ENCODE measurements at places on chromosomes 11 and 22.

- no peak for DNase-seq
These were observed 37.6 kb upstream of the SLC5A1 start for GRCh38 chr22:32005453-32005852.

DNA sequence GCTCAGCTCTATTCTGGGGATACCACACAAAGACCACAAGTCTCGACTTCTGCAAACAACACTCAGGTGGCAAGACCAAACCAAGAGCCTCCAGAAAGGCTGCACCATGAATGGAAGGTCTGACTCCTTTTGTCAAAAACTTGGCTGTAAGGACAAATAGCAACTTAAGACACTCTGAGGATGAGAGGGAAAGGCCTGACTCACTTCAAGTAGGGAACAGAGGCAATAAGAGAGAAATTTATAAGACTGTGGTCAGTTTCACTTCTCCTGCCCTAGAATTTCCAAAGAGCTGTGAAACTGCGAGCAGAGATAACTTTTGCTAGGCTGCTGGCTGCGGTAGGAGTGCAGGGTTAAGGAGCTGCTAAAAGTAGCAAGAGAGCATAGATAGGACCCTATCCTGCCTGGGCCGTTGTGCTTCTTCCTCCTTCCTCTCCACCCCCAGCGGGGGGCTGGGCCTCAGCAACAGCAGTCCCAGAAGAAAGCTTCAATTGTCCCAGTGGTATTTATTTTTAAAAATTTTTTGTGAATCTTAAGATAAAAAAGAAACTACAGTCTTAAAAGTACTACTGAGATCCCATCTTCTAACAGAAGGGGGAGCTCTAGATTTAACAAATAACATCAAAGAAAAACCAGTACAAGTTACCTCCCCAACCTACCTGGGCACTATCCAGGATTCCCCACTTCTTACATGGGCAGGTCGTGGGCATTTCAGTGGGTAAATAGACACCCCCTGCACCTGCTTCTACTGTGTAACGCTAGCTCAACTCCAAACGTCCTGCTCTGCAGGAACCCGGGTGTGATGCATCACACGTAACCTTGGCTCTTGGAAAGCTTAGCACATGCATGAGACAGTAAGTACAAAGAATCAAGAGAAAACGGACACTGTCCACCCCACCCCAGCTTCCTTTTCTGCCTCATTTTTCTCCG is 66.4 kb downstream of the SGSM3 start:
- peak; percentile 86 for DNase-seq

- DNase-seq: no peak
These were observed 12.6 kb downstream of the TCIRG1 start for GRCh38 chr11:68051191-68052136.

GRCh38 chr11:121391914-121392313 is 60.2 kb upstream of the SORL1 start:
- DNase-seq: no peak

- peak; percentile 87 for DNase-seq
These were observed 36.9 kb upstream of the LINC01488 start for GRCh38 chr11:69444381-69445130.

DNA sequence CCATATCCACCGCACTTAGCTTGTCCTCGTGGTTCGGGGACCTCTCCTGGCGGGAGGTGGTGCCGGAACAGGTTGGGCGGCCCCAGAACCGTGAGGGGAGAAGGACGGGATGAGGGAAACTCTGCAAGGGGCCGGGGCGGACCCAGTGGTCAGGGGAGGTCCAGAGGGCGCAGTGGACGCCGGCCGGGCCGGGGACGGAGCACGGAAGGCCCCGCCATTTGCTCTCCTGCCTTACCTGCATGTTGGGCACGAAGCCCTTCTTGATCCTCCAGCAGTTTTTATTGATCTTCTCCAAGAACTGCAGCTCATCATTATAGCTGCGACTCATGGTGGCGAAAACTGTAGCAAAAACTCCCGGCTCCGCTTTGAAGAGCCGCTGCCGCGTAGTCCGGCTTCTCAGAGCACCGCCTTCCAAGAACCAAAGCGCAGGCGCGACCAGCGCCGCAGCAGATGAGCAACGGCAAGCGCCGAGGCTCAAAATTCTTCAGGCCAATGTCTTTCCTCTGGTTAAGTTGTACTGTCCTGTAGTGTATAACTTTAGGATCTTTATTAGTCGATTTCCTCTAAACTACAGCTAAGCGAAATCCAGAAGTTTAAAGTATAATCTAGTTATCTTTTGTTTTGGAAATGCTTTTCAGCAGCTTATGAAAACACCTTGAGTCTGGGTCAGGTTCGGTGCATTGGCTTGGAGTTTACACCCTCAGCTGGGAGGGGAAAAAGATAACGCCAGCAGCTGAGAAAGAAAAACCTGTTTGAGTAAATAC is at the start of gene RTCB:
TSS of gene RTCB (minus strand) at position 419 of the 764 bp plus-strand sequence. CDS start at position 328, 91 bp downstream.
- DNase-seq: peak; percentile 98

DNA sequence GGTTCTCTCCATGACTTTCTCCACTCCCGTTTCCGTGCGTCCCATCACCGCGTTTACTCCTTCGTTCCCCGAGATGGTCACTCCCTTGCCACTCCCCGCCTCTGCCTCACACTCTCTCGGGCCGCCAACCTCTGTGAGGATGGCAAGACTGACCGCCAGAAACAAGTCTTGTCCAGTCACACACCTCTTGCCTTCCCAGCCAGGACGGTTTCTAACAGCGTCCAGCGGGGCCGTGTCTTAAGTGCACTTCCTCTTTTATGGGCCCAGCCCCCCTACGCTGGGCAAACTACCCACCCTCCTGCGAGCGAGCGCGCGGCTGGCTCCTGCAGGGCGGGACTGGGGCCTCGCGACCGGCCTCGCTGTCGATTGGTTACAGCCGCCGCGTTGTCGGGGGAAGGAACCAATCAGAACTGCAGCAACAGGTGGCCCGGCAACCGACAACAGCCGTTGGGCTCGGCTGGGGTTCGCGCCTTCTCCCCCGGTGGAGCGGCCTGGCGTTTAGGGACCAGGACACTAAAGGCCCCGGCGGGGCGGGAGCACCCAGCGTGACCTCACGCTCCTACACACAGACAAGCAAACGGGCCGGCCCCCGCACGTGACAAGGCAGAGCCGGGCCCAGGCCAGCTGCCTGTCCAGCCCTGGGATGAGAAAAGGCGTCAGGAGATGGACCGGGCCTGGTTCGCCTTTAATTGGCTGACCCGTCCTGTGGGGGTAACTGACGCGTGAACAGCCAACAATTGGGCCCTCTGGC is 522 bp upstream of the UCP2 start:
- peak; percentile 90 for DNase-seq

Measured in inflammatory macrophage treated with lipopolysaccharide for 1 hour (primary cell).